ENCODE measurements at places on chromosomes 3 and 15.

DNA sequence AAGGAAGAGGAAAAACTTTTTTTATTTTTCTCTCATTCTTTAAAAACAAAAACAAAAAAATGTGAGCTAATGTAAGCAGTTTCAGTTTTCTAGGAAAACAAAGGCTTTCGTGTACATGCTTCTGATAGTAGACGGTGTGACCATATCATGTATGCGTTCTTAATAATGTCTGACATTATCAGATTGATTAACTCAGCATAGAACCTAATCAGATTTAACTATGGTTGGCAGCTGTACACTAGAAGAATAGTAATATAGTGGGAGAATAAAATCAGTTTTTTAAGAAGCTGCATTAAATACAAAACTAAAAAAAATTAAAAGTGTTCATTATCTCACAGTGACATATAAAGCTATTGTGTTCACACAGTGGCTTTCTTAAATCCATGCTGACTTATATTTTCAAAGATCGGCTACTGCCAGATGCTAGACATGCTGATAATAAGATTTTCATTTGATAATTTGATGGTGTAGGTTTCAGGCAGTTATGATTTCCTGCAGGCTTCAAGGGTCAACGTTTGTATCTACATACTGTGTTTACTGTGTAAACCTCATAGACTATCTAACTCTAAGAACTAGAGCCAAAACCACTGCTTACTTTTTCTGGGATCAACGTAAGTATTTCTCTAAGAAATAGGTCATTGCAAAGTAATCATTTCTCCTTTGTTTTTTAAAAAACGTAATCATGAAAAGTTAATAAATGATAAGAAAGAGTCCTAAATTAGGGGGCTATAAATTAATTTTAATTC lies 74.0 kb downstream of the UBE2E2 start:
- H3K27ac ChIP-seq, result no peak overlapping the region
- DNase-seq, result no peak
- H3K27me3 ChIP-seq, result no peaks in the 10 kb centered on the region
- no peak overlapping the region for H3K4me3 ChIP-seq
- H3K36me3 ChIP-seq, result peaks cover 8% of the 10 kb centered on the region
- peaks cover 5% of the 10 kb centered on the region for H3K4me1 ChIP-seq

DNA sequence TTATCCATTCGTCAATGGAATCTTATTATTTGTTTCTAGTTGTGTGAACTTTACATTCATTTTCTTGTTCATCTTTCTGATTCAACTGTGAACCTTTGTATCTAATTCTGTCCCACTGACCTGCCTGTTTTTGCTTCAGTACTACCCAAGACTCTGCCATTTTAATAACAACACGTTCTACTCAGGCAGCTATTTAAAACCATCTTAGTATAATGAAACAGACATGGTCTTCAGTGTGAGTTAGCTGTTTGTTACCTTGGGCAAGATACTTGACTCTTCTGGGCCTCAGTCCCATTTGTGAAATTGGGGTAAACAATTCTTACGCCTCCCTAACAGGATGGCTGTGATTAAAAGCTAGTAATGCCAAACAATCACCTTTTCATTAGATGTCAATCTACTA lies 1.6 kb downstream of the BTBD1 start:
- peak overlapping the region; percentile 83 for H3K4me3 ChIP-seq
- H3K27me3 ChIP-seq, result no peaks in the 10 kb centered on the region
- H3K27ac ChIP-seq, result peak overlapping the region; percentile 58
- no peak for DNase-seq
- H3K4me1 ChIP-seq, result peaks cover 9% of the 10 kb centered on the region

DNA sequence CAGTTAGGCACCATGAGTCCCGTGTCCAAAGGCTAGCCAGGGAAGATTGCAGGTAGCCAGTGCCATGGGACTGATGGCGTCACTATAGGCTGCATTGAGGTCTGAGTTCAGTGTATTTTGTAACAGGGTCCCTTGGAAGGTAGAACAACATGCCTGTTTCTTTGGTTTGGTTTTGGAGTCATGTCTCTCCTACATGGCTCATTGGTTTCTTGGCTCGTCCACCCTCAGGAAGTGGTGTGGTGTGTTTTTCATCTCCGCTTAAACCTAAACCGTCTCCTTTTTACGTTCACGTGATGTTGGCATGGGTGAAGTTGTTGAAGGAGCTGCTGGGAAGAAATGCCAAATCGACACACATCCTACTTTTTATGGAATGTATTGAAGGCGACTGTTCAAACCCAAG lies 71.6 kb downstream of the FLNB start:
- peaks cover 36% of the 10 kb centered on the region for H3K4me1 ChIP-seq
- H3K4me3 ChIP-seq, result no peak overlapping the region
- peaks cover 67% of the 10 kb centered on the region for H3K36me3 ChIP-seq
- no peak for DNase-seq
- peak overlapping the region; percentile 70 for H3K27ac ChIP-seq

DNA sequence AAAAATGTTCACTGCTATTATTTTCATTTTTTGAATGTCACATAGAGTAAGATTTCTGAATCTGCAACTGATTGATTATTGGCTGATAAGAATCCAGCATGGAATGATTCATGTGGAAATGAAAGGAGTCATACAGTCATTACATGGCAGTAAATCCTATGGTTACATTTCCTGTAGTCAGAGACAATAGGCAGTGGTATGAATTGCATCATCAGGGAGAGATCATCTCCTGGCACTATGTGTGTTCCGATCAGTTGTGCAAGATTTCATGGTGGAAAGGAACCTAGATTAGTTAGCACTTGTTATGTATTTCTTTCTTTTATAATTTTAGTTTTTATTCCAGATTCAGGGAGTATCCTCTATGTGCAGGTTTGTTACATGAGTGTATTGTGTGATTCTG lies 38.8 kb downstream of the SLC12A1 start:
- no peak for DNase-seq
- no peaks in the 10 kb centered on the region for H3K36me3 ChIP-seq
- no peak overlapping the region for H3K4me3 ChIP-seq

GRCh38 chr3:45571969-45572368 lies 22.6 kb upstream of the LIMD1 start:
- H3K27me3 ChIP-seq, result peaks cover 3% of the 10 kb centered on the region
- DNase-seq, result no peak
- H3K4me3 ChIP-seq, result no peak overlapping the region
- no peak overlapping the region for H3K27ac ChIP-seq
- peaks cover 34% of the 10 kb centered on the region for H3K4me1 ChIP-seq
- peaks cover 20% of the 10 kb centered on the region for H3K36me3 ChIP-seq

DNA sequence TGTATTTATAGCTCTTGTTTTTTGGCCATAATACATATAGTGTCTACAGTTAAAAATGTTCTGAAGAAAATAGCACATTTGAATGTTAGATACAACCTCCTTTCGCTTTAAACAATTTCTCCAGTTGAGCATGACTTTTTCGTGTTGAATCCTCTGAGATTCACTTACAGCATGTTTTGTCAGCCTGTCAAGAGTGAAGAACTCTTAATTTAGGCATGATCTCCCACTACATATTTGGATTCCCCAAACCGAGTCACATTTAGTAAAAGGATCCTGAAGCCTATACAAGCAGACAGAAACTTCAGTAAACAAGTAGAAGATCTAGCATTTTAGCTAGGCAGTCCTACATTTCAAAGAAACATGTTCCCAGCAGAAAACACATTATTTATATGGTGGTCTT lies 796.6 kb downstream of the MCTP2 start:
- no peak for DNase-seq
- no peak overlapping the region for H3K4me3 ChIP-seq
- no peaks in the 10 kb centered on the region for H3K27me3 ChIP-seq
- peaks cover 36% of the 10 kb centered on the region for H3K4me1 ChIP-seq
- H3K27ac ChIP-seq, result no peak overlapping the region

Data from nephron progenitor cell (in vitro differentiated cells).